ENCODE measurements at places on chromosomes 3 and 15.
A peak's percentile ranks its signal among the peaks of the same experiment; 100 is the strongest.

- no peak for DNase-seq
Observed at GRCh38 chr15:23422099-23422945, 24.7 kb downstream of the GOLGA6L2 start.

DNA sequence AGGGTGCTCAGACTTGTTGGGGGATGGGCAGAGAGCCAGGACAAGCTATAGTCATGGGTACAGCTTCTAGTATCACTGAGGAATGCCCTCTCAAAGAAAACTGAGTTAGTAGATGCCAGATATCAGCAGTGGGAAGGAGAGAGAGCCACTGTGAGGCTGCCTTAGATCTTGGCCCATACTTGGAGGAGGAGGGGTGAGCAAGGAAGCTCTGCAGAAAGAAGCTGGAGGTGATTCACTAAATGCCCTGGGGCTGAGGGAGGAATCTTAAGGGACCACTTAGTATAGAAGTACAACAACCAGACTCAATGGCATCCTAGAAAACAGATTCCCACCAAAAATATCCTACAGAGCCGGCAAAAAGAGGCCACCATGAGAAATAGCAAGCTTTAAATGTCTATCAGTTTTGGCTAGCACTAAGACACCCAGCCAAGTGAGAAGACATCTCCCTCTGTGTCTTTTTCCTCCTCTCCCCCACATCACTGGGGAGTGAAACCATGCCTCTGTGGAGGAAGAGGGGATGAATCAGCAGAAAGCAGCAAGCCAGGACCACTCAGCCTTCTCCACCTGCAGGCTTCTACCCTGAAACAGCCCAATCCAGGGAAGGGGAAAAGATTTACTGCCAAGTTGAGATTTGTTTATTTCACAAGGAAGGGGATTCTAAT lies 282.5 kb upstream of the STT3B start:
- DNase-seq, result peak; percentile 38

- DNase-seq, result no peak
Observed at GRCh38 chr3:174438501-174439145, 420.5 kb upstream of the NAALADL2 start.

DNA sequence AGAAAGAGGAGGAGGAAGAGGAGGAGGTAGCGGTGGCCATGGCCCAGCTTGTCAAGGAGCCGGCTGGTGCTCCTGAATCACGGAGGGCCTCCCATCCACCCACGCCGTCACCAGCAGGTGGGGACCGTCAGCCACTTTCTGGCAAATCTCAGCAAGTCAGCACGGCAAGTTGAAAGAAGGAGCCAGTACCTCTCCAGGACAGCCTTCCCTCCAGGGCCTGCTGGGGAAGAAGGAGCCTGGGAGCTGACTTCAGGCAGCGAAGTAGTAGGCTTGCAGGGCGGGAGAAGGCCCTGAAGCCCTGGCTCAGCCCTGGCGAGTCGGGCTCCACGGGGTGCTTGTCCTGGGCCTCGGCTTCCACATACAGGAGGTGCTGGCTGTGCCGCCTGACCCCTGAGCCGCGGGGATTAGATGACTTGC lies 99.2 kb upstream of the TRPM1 start:
- DNase-seq, result no peak

GRCh38 chr3:186979852-186980251 lies 49.5 kb downstream of the ST6GAL1 start:
- no peak for DNase-seq

Measured in DND-41 (cell line).